Thymus (tissue), 14 donors: ENCODE measurements at places on chromosomes 2 and 18. TPM values are rescaled to one million over a fixed set of nuclear protein-coding genes. Genes with fewer than 3 reads are reported as not detected.

The MYCN gene
- polyA plus RNA-seq = 1.8 TPM

The TLX2 gene
- polyA plus RNA-seq = 0.11 TPM

The GALNT3 gene
- polyA plus RNA-seq = 18.9 TPM

The SAG gene
- polyA plus RNA-seq = 0.32 TPM

The MEP1B gene
- polyA plus RNA-seq = 0.11 TPM

The SCYGR8 gene
- not detected for polyA plus RNA-seq

The PTCD3 gene
- 57.4 TPM for polyA plus RNA-seq

The ASNSD1 gene
- 44.0 TPM for polyA plus RNA-seq

The DSG4 gene
- polyA plus RNA-seq = 0.05 TPM

The POTEI gene
- 0.14 TPM for polyA plus RNA-seq

The RAD51AP2 gene
- polyA plus RNA-seq = 0.18 TPM

The SERPINB4 gene
- polyA plus RNA-seq = 48.3 TPM

The MTLN gene
- 140 TPM for polyA plus RNA-seq

The KCNS3 gene
- 0.68 TPM for polyA plus RNA-seq

The KIAA2012 gene
- 0.05 TPM for polyA plus RNA-seq

The DTNA gene
- 2.9 TPM for polyA plus RNA-seq

The GALR1 gene
- 0.02 TPM for polyA plus RNA-seq

The TWIST2 gene
- 1.9 TPM for polyA plus RNA-seq

The CXCR4 gene
- polyA plus RNA-seq = 942 TPM

The SLC9A2 gene
- polyA plus RNA-seq = 0.75 TPM

The HAAO gene
- polyA plus RNA-seq = 6.2 TPM

The CD207 gene
- 2.6 TPM for polyA plus RNA-seq

The ZSWIM2 gene
- polyA plus RNA-seq = not detected

The IL1R1 gene
- 82.1 TPM for polyA plus RNA-seq

The CCDC178 gene
- polyA plus RNA-seq = 1.3 TPM

The CENPO gene
- polyA plus RNA-seq = 2.5 TPM

The LANCL1 gene
- 25.2 TPM for polyA plus RNA-seq
